ENCODE measurements at places on chromosomes 4 and X. TPM values are rescaled to one million over a fixed set of nuclear protein-coding genes. Genes with fewer than 3 reads are reported as not detected.

- DNase-seq: peak; percentile 5
Observed at GRCh38 chr4:169791527-169792156, 33.9 kb upstream of the HPF1 start.

DNA sequence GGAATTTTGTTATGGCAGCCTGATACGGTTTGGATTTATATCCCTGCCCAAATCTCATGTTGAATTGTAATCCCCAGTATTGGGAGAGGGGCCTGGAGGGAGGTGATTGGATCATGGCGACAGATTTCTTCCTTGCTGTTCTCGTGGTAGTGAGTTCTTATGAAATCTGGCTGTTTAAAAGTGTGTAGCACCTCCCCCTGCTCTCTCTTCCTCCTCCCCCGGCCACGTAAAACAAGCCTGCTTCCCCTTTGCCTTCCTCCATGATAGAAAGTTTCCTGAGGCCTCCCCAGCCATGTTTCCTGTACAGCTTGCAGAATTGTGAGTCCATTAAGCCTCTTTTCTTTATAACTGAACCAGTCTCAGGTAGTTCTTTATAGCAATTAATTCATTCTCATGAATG is 37.9 kb downstream of the SUPT20HL2 start:
- DNase-seq: no peak

GRCh38 chr4:26884486-26884988 is 23.9 kb downstream of the STIM2 start:
- no peak for DNase-seq

GRCh38 chrX:45449982-45450381 is 249.3 kb upstream of the DIPK2B start:
- no peak for DNase-seq

GRCh38 chr4:27087306-27088045 is 226.8 kb downstream of the STIM2 start:
- DNase-seq: no peak

DNA sequence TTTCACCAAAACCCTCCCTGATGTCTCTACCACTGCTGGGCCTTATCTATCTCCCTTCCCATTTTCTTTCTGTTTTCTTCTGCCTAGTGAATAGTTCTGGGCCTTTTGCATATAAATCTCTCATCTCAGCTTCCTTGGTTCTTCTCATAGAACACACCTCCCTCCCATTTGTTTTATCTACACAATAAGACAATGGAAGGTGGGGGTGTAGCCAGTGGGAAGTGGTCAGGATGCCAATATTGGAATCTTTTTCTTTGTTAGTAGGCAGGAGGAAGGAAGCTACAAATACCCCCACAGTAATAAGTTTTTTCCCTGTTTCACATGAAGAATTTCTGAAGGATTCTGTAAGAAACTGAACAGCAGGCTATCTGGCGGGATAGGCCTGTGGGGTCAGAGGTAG is 30.9 kb upstream of the RHOH start:
- no peak for DNase-seq

DNA sequence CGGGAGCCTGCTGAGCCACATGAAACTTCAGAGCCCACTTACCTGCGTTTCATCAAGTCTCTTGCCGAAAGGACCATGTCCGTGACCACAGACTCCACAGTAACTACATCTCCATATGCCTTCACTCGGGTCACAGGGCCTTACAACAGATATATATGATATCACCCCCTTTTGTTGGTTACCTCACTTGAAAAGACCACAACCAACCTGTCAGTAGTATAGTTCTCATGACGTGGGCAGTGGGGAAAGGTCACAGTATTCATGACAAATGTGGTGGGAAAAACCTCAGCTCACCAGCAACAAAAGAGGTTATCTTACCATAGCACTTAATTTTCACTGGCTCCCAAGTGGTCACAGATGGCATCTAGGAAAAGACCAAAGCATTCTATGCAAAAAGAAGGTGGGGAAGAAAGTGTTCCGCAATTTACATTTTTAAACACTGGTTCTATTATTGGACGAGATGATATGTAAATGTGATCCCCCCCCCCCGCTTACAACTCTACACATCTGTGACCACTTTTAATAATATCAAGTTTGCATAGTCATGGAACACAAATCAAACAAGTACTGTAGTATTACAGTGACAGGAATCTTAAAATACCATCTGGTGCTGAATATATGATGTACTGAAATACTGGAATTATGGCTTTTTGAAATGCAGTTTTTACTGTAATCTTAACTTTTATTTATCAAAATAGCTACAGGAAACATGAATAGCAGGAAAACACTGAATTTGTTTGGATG is 129.9 kb downstream of the TET2 start:
- no peak for DNase-seq

- DNase-seq: no peak
Observed at GRCh38 chr4:177446586-177446985, 4.3 kb upstream of the AGA start.

- DNase-seq: no peak
Observed at GRCh38 chr4:72207196-72207595, 175.4 kb downstream of the NPFFR2 start.

- no peak for DNase-seq
Observed at GRCh38 chr4:29566371-29566770, 1153.8 kb upstream of the PCDH7 start.

DNA sequence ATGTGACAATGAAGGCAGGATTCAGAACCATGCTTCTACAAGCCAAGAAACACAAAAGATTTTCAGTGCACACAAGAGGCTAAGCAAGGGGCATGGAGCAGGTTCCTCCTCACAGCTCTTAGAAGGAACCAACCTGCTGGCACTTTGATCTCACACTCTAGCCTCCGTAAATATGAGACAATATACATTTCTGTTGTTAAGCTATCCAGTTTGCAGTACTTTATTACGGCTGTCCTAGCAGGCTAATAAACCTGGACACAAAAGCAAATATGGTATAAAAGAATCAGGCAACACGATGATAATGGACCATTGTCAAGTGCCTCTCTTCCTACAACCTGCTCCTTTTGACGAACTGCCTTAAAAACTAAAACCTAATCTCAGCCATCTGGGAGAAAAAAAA is 114.5 kb downstream of the ZAR1 start:
- no peak for DNase-seq

DNA sequence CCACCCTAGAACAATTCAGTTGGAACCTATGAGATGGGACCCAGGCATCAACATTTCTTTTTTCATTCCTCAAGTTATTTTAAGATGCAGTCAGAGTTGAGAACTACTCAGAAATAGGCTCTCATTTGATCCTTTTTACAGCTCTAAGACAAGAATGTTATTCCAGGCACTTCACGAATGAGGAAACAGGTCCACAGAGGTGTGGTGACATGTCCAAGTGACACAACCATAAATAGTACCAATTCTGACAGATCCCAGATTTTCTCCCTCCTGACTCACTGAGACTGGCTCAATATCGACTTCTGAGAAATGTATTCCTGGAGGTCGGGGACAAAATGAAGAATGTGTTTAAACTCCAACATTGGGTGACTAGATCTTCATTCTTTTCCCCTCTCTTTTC is 11.1 kb downstream of the TCEANC start:
- DNase-seq: no peak

DNA sequence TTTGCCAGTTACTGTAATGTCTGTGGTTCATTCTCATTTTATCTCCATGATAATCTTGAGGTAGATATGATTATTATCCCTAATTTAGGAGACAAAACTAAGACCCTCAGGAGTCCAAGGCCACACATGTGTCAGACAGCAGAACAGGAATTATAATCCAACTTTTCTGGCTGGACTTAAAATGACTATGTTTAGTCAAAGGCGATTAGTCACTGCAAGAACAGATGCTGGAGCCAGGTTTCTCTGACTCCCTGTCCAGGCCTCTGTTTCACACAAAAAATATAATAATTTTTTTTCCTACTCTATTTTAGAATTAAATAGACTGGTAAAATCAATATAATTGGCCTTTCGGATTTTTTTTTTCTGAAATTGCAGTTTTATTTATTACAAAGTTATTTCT is 56.7 kb upstream of the TMEM131L start:
- DNase-seq: no peak

- peak; percentile 50 for DNase-seq
Observed at GRCh38 chr4:38860788-38861424, 4.3 kb upstream of the TLR6 start.

DNA sequence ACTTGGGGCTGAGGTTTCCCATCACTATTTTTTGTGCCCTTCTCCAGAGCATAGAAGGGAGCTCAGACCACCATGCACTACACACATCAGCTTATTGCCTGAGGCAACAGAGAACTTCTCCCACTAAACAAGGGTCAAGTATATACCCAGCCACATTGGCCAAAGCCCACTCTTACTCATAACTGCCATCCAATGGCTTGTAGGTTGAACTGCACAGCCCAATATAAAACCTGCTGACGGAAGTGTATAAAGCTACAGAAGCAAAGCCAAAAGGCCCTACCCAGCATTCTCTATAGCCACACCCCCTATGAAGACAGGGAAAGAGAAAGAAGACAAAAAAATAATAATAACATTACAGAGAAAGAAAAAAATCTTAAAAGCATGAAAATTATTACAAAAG is 139.7 kb downstream of the LRBA start:
- no peak for DNase-seq

DNA sequence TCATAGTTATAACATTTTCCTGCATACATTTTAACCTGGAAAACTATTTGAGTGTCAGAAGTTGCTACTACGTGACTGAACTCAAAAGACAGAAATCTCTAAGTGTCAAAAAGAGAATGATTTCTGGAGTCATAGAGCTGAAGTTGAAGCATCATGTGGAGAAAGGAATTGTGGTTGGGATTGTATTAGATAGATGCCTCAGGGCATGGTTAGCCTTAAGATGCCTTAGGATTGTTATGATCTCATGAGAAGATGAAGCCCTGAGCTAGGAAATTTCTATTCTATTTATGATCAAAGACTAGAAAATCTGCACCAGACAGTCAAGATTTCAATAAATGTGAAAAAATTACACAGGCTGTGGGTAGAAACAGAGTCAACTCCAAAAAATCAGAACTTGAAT is 20.2 kb downstream of the EPGN start:
- no peak for DNase-seq

GRCh38 chrX:104172121-104172520 is 5.9 kb downstream of the FAM199X start:
- no peak for DNase-seq

- DNase-seq: no peak
Observed at GRCh38 chrX:19670854-19671620, 155.7 kb upstream of the MAP3K15 start.

DNA sequence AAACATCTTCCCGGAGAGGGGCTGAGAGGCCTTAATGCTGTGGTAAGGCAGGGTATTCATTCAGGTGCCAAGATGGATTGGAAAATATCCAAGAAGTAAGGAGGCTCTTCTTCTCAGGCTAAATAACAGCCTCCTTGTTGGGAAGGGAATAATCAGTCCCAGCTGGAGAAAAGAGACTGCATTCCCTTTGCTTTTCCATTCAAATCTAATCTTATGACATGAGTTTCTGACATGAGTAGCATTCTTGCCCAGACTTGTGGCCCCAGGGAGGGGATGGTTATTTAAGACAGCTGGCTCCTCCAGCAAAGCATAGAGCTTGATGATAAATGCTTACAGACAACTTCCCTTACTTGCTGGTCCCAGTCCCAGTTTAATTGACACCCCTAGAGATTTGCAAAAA is 98.3 kb downstream of the DCLK2 start:
- DNase-seq: no peak

DNA sequence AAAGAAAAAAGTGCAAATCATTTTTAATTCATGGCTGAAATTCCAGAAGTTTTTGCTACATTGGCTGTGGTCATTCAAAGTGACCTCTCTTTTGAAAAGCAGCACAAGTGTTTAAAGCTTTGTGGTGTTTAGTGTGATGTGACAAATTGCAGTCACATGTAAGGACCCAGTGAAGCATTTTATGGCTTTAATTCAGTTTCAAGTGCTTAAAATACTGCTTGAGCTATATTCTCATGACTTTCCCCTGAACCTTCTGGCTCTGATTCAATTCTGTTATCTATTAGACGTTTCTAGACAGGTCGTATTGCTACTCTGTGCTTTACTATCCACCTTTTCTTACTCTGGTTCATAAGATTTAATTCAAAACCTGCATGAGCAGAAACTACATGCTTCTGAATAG is 105.8 kb downstream of the FAT4 start:
- no peak for DNase-seq

GRCh38 chr4:184238072-184238745 is 20.5 kb upstream of the ENPP6 start:
- no peak for DNase-seq

DNA sequence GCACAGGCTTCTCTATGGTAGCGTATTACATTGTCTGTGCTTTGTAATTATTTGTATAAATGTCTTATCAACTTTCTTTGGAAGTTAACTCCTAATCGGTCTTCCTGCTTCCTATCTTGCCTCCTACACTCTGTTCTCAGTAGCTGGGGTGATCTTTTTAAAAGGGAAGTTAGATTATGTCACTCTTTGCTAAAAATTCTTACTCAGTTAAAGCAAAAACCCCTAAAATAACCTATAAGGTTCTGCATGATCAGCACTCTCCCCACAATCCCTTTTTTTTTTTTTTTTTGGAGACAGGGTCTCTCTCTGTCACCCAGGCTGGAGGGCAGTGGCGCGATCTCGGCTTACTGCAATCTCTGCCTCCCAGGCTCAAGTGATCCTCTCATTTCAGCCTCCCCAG is 2.6 kb upstream of the PRPS1 start:
- DNase-seq: no peak

GRCh38 chrX:17374619-17375366 is at the start of gene NHS:
TSS of gene NHS (plus strand) at chrX:17375200. CDS start at chrX:17375758, 558 bp downstream.
- DNase-seq: no peak

SEPSECS gene
- total RNA-seq: 15.0 TPM

FREM3 gene
- total RNA-seq: 0.09 TPM

ZDHHC15 gene
- 0.32 TPM for total RNA-seq

SLC38A5 gene
- 37.0 TPM for total RNA-seq

NPY1R gene
- 0.12 TPM for total RNA-seq

TCEAL7 gene
- total RNA-seq: not detected

GLOD5 gene
- total RNA-seq: not detected

PFKFB1 gene
- 0.18 TPM for total RNA-seq

PCDH18 gene
- 0.18 TPM for total RNA-seq

TMEM31 gene
- total RNA-seq: not detected

CT45A10 gene
- not detected for total RNA-seq

GAGE2A gene
- total RNA-seq: not detected

FUNDC2 gene
- total RNA-seq: 56.2 TPM

ART3 gene
- not detected for total RNA-seq

IL21 gene
- total RNA-seq: not detected

TRPC3 gene
- total RNA-seq: 0.42 TPM
